Fibroblast of skin of left quadriceps (primary cell): ENCODE measurements at places on chromosomes 1 and 21.
A peak's percentile ranks its signal among the peaks of the same experiment; 100 is the strongest.

DNA sequence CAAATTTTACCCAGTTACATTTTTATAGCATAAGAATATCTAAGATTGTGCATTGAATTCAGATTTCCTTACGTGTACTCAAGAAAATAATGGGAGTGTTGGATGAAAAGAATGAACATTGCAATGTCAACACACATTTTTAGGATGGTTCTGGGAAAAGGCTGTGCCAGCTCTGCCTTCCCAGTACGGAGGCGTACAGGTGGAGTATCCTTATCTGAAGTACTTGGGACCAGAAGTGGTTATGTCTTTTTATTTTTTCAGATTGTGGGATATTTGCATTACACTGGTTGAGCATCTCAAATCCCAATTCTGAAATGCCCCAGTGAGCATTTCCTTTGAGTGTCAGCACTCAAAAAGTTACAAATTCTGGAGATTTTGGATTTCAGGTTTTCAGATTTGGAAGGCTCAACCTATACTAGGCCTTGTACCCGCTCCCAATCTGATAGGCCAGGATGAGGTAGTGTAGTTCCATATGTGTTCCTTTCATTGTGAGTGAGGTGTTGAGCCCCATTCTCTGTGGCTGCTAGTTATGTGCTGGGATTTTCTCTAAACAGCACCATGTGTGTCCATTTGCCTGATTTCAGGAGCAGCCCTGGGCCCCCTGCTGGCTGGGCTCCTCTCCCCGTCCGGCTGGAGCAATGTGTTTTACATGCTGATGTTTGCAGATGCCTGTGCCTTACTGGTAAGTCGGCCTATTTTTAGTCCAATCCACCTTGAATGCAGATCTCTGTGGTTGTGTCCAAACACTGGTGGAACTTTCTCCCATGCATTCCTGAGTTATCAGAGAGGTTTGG, 60.8 kb downstream of the SLC37A1 start:
- no peak for DNase-seq

DNA sequence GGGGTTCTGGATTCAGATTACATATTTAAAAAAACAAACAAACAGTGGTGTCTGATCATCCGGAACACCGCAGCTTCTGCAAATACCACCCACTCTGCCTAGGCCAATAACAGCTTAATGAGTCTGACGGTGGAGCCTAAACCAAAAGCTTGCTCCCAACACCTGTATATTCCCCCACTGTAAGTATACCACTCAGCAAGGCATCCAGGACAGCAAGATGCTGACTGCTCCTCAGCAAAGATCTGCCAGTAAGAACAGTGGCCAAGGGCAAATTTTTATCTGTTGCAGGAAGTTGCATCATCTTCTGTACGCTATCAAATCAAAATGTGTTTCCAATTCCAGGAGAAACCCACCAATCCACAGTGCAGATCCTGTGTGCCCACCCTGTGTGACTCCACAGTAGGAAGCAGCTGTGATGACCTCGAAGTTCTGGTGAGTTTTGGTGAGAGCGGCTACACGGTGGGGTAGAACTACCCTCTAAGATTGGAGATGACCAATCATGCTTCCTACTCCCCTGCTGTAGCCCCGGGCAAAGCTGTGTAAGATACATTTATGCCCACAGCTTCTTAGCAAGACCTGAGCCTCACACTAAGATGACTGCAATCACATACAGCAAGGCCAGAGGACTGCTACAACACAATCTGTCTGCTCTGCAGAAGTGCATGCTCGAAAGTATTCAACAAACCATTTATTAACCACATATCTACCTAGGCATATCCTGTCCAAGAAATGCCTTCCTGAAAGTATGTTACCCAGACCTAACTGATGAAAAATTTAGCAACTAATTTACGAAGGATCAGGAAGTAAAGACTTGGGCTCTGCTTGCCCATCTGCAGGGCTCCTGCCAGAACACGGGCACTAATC, 30.5 kb downstream of the SIPA1L2 start:
- no peak for DNase-seq

GRCh38 chr1:7279769-7280168, 491.3 kb upstream of the VAMP3 start:
- DNase-seq: no peak

DNA sequence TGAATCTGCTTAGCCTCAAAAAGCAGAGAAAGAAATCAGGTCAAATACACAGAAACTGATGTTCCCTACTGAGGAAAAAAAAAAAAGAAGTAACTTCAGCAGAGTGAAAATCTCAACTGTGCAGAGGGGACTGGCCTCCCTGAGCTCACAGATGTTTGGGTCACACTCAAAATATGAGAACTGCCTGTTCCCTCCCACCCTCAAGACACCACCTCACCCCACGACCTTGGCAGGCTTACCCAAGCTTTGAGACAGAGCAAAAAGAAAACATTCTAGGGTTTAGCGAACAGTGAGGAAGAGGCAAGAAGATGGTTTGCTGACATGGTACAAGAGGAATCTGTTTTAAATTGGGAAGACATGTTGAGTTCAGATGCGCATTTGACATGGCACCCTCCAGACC, 48.8 kb downstream of the NID1 start:
- no peak for DNase-seq

DNA sequence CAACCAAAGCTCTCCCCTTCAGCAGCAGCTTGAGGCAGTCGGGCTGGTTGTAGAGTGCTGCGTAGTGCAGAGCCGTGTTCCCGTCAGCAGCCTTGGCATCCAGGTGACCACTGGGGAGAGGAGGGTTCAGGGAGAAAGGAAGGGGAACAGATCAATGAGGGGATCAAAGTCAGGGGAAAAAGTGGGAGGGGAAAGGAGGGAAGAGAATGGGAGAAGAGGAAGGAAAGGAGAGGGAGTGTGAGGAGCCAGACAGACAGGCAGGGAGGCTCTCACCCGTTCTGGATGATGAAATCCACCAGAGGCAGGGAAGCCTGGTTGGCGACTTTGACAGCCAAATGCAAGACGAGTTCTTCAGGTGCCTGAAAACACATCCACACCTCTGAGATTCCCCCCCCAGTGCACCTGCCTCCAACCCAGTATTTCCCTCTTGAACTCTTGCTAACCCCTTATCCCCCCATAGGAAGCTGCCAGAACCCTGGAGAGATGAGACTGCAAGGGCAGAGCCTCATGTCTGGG, 9.8 kb upstream of the TCEA3 start:
- no peak for DNase-seq

GRCh38 chr1:116075990-116076389, 35.2 kb upstream of the MAB21L3 start:
- DNase-seq: peak; percentile 9

DNA sequence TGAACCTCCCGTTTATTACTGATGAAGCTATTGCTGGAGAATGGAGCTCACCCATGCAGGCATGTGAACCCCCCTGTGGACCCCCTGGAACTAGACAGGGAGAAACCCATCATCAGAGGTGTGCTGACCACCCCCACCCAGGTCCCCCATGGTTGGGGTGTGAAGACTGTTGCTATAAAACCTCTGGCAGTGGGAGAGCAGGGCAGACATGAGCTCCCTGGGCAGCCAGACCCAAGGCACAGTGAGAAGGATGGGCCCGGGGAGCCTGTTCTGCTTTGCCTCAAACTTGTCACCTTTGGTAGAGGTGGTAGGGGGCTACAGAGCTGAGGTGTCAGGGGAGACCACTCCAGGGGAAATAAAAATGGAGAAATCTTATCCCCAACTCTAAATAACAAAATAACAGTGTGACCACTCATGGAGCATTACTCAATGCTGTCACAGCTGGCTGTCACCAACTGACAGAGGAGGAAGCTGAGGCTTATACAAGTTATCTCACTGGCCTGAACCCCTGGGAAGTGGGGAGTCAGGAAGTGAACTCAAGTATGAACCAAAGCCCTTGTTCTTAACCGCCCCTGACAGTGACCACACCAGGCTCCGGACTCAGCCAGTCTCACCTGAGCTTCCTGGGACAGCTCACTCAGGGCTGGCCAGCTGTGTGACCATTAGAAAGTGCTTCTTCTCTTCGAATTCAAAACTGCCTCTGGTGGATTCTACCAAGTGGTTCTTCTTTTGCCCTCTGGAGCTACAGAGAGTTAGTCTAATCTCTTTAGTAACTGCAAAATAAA, 698.8 kb downstream of the MATN1 start:
- no peak for DNase-seq

- no peak for DNase-seq
These were observed 61.5 kb downstream of the ADARB1 start for GRCh38 chr21:45135868-45136267.

- DNase-seq: no peak
These were observed 16.3 kb upstream of the NUF2 start for GRCh38 chr1:163305441-163305840.

GRCh38 chr1:17475752-17476151, 36.3 kb upstream of the RCC2 start:
- DNase-seq: peak; percentile 4

- DNase-seq: no peak
These were observed 13.3 kb downstream of the ZBTB8OS start for GRCh38 chr1:32636914-32637645.

DNA sequence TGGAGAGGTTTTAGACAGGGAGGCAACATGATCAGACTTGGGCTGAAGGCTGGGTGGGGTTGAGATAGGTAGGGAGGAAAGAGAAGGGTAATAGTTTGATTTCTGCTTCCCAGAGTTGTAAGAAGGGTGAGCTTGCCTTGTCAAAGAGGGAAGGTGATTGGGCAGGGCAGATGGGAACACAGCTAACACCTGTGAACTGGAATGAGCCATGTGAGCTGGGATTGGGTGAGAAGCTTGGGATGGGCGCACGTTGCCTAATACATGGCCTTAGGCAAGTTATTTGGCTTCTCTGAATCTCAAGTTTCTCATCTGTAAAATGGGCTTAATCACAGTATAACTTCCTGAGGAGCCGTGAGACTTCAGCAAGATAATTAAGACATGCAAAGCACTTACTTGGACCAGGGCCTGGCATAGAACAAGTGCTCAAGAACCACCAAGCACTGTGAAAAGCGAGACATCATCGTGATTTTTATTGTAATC, 33.8 kb upstream of the ID3 start:
- DNase-seq: no peak

GRCh38 chr1:67937651-67938050, 104.4 kb upstream of the GNG12 start:
- DNase-seq: no peak

DNA sequence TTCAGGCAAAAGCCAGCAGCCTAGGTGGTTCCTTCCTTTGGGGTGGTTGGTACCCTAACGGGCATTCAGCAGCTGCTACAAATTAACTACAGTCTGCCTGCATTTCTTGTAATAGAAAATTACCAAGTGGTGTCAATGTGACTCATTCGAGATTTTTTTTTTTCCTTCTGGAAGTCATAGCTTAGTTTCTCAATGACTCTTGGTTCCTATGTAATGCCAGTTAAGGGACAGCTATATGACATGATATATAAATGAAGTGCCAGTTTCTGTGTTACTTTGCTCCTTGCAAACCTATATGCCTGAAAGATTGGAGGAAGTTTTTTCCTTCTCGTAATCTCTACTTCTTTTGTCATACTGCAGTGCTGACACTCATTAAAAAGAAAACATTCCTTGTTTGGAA, 2.6 kb downstream of the MGST3 start:
- DNase-seq: no peak

DNA sequence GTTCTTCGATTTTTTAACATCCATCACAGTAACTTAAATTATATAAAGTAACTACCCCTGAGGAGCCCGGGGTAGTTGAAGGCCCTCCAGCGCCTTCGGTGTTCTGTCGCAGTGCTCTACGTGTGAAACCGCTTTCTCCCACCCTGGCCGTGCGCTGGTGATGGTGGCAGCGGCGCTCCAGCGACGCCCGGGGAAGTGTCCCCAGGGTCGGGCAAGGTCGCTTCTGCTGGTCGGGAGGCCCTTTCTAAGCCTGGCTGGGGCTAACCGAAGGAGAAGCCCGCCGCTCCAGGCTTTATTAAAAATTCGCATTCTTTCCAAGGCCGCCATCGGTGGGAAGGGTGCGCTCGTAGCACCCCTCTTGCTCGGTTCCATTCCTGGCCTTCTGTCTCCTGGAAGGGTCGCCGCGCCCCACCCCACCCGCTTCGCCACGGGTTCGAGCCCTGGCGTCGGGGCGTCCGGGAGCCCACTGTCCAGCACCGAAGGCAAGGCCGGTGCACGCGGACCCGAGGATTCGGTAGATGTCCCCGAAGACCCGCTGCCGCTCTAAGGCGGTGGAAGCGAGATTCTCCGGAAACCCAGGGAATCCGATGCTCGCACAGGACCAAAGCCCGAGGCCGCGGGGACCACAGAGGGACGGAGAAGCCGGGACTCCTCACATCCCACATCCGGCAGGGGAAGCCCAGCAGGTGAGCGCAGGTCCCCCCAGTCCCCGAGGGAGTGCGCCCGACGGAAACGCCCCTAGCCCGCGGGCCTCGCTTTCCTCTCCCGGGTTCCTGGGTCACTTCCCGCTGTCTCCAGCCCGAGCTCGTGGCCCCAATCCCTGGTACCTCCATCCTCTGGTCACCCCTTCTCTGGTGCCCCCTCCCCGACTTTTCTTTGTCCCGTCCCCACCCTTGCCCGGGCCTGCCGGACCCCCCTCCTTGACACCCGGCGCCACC, 685 bp upstream of the RIPPLY3 start:
- no peak for DNase-seq

DNA sequence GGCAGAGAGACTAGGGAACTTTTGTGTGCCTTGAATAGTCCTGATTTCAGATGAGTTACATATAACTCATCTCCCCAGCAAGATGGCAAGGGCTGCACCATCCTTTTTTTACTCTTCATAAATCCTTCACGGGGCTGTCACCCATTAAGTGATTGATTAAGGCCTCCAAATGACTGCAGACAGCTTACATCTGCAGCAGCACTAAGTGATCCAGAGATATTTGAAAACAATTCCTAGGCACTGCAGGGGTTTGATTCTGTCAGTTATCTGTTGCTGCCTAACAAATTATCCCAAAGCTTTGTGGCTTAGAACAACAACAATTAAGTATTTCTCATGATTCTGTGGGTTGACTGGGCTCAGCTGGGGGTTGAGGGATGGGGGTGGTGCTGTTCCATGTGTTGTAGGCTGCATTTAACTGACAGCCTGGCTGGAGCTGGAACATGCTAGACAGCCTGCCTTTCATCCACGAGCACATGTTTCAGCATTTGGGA, 19.3 kb downstream of the TEX38 start:
- DNase-seq: peak; percentile 29

- no peak for DNase-seq
These were observed 22.3 kb upstream of the MOB3C start for GRCh38 chr1:46638921-46639320.
